ENCODE measurements at places on chromosomes 2 and 18. TPM values are rescaled to one million over a fixed set of nuclear protein-coding genes. Genes with fewer than 3 reads are reported as not detected.

Gene IFIH1
- 0.83 TPM for polyA plus RNA-seq

Gene GREB1
- polyA plus RNA-seq = 0.32 TPM

Gene RAB17
- not detected for polyA plus RNA-seq

Gene HRH4
- polyA plus RNA-seq = not detected

Gene DNAJC5G
- not detected for polyA plus RNA-seq

Gene SLC8A1
- 388 TPM for polyA plus RNA-seq

Gene B3GNT7
- polyA plus RNA-seq = not detected

Gene ALLC
- polyA plus RNA-seq = 0.78 TPM

Gene MEP1B
- polyA plus RNA-seq = not detected

Gene RND3
- polyA plus RNA-seq = 96.5 TPM

Gene KLHL14
- not detected for polyA plus RNA-seq

Gene HOXD4
- polyA plus RNA-seq = not detected

Gene IL1RN
- polyA plus RNA-seq = not detected

Gene STARD6
- not detected for polyA plus RNA-seq

Measured in Purkinje cell (primary cell).